ENCODE measurements at places on chromosomes 1 and 21.

GRCh38 chr1:236779312-236779711, 15.8 kb upstream of the MTR start:
- no peak for DNase-seq

- no peak for DNase-seq
Measured at GRCh38 chr1:37441490-37441889, 32.9 kb upstream of the ZC3H12A start.

DNA sequence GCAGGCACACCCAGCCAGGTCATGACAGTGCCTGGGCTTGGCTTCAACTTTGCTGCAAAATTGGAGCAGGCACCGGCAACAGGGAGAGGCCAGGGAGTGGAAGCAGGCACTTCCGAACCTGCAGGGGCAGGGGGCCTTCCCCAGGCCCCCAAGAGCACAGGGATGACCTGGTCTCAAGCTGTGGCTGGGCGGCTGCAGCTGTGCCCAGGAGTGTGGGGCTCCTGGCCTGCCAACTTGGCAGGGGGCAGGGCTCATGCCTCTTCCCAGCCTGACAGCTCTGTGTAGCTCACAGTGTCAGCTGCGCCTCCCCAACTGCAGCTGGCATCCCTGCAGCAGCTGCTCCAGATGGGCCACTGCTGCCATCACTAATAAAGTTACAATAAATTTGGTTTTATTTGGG, 51.5 kb upstream of the SCYL3 start:
- no peak for DNase-seq

DNA sequence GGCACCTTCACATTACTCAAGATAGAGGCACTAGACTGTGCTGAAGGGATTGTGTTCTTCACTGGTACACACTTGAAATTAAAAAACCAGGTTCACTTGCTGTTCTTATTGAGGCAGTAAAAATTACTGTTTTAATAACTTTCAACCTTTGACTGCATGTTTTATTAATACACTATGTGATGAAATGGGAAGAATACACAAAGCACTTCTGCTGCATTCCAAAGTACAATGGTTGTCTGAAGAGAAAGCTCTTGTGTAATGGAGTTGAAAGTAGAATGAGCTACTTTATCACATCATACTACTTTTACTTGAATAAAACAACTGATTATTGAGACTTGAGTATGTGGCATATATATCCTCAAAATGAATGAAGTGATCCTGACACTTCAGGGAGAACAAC, 49.7 kb downstream of the LRRC8C start:
- DNase-seq, result no peak

DNA sequence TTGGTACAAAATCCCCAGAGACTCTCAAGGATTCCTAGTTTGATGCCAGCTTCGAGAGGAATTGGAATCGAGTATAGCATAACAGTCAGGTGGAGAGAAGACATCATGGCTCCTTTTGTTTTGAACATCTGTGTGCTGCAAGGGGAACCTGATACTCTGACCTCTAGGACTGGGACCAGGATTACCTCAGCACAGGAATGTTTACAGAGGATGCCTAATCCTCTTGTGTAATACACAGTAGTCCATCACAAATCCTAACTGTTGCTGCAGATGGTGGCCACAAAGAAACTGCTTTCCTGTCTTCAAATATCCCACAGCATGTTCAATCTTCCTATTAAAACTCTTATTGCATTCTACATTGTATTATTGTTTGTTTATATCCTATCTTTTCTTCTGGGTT, 111.8 kb upstream of the PRMT6 start:
- DNase-seq, result no peak

DNA sequence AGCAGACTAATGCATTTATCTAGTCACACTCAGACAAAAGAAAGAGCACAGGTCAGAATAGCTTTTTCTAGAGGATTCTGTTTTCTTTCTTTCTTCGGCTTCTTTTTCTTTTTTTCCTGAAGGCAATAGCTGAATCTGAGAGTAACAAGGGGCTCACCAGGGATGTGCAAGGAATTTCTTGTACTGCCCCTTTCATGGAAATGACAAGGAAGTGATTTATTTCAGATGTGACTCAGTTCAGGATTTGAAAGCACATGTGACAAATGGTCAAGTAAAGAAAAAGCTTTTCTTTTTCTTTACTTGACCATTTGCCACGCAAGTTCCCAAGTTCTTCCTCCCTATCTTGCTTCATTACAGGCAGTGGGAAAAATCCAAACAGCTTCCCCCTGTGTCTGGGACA, 202.0 kb downstream of the GABPA start:
- no peak for DNase-seq

GRCh38 chr1:212973899-212974298, 23.6 kb downstream of the VASH2 start:
- no peak for DNase-seq

DNA sequence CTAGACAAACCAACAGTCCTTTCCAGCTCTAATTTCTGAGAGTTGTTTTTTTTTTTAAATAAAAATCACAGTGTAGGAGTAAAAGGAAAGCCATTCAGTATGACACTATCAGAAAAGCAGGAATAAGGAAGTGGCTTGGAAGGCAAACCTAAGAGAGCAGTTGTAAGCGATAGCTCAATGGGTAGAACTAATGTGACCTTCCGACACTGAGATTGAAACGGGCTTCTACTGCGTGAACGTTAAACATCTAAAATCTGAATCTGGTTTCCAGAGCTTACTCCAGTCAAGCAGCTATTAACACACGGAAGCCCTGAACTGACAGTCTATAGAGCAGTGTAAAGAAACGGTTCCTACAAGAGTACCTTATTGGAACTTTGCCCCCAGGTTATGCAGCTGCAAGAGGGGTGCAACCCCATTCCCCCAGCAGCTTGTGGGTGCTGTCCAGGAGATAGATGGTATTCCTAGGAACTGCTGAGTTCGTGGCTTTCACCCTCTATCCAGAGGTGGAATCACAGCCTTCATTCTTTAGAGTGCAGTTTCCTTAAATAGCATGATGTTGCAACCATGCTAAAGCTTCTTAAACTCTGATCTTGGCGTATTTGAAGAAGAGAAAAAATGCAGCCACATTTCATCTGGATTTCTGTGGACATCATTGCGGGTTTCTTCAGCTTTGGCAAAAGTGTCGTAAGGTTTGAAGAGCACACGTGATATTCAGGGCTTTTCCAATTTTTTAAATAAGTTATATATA, 3.3 kb upstream of the IRF2BP2 start:
- no peak for DNase-seq

DNA sequence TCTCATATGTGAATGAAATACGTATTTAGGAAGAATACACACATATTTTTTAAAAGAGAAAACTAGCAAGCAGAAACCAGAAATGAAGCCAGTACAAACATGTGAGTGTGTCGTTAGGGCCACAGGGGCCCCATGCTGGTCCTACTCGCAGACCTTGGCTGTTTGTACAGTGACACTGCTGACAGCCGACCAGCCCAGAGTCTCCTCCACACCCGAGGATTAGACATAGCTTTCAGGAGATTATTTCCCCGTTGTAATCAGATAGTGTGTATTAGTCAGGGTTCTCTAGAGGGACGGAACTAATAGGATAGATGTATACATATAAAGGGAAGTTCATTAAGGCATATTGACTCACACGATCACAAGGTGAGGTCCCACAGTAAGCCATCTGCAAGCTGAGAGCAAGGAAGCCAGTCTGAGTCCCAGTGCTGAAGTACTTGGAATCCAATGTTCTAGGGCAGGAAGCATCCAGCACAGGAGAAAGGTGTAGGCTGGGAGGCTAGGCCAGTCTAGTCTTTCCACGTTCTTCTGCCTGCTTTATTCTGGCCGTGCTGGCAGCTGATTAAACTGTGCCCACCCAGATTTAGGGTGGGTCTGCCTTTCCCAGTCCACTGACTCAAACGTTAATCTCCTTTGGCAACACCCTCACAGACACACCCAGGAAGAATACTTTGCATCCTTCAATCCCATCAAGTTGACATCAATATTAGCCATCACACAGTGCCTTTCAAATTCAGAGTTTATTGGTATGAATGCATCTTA, 51.2 kb downstream of the DIP2A start:
- no peak for DNase-seq

GRCh38 chr1:97538113-97538512, 382.7 kb downstream of the DPYD start:
- no peak for DNase-seq

DNA sequence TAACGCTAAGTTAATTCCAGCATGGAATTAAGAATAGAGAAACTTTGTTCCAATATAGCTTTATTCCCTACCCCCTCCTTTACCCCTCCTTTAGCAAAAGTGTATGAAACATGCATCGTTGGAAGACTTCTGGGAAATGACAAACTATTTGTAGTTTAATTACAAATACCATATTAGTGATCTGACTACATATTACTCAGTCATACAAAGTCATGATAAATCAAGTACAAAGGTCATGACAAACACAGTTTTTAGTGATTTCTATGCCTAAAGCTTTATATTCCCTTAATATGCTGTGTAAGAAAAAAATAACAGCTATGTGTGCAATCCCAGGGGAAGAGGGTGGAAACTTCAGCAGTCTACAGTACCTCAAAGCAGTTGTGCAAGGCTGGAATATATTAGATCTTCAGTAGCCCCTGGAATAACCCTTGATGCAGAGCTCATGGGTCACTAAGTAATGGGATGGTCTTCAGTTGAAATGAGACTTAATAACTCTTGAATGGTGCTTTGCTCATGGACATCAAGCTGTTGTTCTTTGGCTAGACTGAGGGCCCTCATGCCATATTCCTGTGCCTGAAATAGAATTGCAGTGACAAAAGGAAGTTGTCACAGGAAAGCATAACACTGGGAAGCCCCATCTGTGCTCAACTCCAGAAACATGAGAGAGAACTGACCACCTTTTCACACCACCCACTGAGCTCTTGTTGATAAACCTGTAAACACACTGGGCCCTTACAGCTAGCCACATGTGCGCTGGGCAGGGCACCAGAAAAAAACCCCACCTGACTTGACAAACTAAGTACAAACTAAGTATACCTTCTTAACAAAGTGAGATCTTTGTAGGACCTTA, 25.3 kb downstream of the ZMYND12 start:
- DNase-seq, result no peak

- no peak for DNase-seq
Measured at GRCh38 chr1:233540816-233541215, 73.1 kb upstream of the KCNK1 start.

DNA sequence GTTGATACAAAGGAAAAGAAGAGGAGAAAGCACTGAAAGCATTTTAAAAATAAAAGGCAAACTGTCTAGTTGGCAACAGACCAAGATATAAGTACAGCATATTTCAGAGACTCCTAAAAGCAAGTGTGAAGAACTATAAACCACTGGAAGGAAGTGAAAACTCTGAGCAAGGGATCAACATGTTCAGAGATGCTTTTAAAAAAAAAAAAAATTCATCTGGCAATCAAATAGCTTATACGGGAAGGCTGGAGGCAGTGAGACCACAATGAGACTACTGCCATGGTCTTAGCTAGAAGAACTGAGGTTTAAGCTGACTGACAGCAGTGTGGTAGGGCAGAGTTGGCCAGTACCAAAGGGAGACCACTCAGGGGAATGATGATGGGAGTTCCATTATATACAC, 124.3 kb downstream of the VAV3 start:
- DNase-seq, result no peak

- DNase-seq, result no peak
Measured at GRCh38 chr1:151720974-151721787, at the start of gene RIIAD1. Gene RIIAD1 (plus strand): TSS chr1:151721522. CDS start chr1:151721537, 15 bp downstream.

- no peak for DNase-seq
Measured at GRCh38 chr1:200960948-200961340, 62.6 kb downstream of the KIF21B start.

GRCh38 chr1:161945306-161946060, 78.2 kb downstream of the OLFML2B start:
- no peak for DNase-seq

DNA sequence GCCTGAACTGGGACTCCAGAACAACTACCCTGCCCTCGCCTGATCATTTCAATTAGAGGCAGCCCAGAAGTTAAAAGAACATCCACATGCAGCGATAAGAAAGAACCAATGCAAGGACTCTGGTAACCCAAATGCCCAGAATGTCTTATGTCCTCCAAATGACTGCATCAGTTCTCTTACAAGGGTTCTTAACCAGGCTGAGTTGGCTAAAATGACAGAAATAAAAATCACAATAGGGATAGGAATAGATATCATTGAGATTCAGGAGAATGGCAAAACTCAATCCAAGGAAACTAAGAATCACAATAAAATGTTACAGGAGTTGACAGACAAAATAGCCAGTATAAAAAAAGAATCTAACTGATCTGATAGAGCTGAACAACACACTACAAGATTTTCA, 80.1 kb upstream of the PTGFR start:
- no peak for DNase-seq

DNA sequence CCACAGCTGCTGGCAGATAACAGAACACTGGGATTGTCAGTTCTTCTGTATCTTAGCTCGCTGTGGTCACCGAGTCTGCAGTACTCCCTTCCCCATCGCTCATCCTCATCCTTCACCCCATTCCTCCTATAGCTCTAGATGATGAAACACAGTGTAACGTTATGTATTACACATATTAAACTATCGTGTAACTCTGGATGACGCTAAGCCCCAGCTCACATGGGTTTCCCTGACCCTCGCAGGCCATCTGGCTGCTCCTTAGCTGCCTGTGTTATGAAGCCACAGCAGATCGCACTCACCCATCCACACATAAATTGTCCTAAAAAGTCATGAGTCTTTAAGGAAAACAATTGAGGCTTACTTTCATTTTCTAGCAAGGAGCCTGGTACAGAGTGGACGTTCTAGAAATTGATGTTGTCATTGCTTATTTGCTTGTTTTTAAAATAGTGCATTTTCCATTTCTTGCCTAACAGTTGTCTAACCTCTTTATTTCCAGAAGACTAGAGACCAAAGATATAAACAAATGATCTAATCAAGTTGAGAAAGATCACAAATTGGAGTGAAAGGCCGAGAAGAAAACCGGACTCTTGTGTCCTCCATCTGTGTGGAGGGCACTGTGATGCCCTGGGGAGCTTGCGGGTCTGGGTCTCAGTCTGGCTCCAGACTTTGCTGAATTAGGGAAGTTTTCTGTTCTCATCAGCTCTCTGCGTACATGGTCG, 24.3 kb upstream of the PCP4 start:
- DNase-seq, result no peak

DNA sequence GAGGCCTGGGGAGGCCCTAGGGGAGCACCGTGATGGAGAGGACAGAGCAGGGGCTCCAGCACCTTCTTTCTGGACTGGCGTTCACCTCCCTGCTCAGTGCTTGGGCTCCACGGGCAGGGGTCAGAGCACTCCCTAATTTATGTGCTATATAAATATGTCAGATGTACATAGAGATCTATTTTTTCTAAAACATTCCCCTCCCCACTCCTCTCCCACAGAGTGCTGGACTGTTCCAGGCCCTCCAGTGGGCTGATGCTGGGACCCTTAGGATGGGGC, 5.2 kb downstream of the ELF3 start:
- DNase-seq, result no peak

DNA sequence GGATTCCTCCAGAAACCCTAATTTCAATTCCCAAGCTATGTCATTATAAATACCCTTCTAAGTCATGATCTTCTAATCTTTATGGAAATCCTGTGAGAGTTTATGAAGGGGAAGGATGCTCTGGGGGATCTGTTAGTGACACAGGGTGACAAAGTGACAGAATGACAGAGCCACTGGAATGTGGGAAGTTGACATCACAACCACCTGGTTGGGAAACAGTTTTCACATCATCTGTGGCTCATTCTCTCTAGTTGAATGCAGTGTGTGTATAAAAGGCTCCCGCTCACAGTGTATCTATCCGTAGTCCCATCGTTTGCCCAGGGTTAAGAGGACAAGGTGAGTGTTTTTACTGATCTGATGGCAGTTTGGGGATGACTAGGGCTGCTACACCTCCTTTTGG, at the start of gene LCE7A:
LCE7A (plus strand) TSS at position 301 of the 400 bp plus-strand sequence. CDS start 702 bp downstream, outside the sequence.
- no peak for DNase-seq

GRCh38 chr1:43766086-43766784, 58.9 kb downstream of the ST3GAL3 start:
- DNase-seq, result no peak

- no peak for DNase-seq
Measured at GRCh38 chr1:145975216-145975615, 10.7 kb downstream of the POLR3GL start.
